Endodermal cell (in vitro differentiated cells): ENCODE measurements at places on chromosomes 11 and 22. TPM values are rescaled to one million over a fixed set of nuclear protein-coding genes. Genes with fewer than 3 reads are reported as not detected.

DNA sequence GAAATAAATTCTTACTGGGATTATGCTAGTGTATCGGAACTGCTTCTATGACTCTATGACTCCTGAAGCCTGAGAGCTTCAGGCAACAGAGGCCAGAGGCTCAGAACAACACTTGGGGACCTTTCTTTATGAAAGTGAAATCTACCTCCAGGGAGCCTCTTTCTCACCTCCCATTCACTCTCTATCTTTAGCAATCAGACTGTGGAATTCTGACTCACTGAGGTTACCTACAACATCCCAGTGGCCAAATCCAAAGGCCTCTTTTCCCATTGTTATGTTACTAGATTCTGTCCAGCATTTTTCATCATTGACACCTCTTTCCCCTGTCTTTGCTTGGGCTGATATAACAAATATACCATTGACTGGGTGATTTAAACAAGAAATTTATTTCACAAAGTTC is 14.1 kb upstream of the CYB5R2 start:
- no peak overlapping the region for H3K4me3 ChIP-seq
- peaks cover 47% of the 10 kb centered on the region for H3K36me3 ChIP-seq
- no peak overlapping the region for H3K27ac ChIP-seq
- DNase-seq: no peak
- no peaks in the 10 kb centered on the region for H3K27me3 ChIP-seq

DNA sequence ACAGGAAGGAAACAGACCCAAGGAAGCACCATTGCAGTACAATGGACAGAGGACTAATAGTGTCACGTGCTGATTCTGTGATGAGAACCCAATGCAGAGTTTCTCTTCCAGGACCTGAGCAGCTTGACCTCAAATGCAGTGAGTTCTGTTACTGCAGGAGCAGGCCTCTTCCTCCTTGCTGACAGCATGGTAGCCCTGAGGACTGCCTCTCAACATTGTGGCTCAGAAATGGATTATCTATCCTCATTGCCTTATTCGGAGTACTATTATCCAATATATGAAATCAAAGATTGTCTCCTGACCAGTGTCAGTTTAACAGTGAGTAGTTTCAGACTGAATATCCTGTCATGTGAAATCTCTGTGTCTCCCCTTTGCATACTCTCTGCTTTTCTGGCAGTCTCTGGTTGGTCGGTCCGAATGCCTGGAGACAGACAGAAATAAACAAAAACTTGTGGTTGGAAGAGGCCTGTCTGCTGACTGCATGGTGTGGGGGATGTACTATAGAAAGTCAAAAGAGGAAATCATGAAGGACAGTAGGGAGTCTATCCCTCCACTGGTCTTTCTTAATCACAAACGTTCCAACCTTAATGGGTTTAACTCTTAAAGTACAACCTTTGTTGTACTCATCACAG is 6.9 kb upstream of the MS4A14 start:
- H3K4me1 ChIP-seq: no peaks in the 10 kb centered on the region
- H3K27me3 ChIP-seq: no peaks in the 10 kb centered on the region
- H3K4me3 ChIP-seq: no peak overlapping the region
- H3K27ac ChIP-seq: no peak overlapping the region
- H3K36me3 ChIP-seq: no peaks in the 10 kb centered on the region

DNA sequence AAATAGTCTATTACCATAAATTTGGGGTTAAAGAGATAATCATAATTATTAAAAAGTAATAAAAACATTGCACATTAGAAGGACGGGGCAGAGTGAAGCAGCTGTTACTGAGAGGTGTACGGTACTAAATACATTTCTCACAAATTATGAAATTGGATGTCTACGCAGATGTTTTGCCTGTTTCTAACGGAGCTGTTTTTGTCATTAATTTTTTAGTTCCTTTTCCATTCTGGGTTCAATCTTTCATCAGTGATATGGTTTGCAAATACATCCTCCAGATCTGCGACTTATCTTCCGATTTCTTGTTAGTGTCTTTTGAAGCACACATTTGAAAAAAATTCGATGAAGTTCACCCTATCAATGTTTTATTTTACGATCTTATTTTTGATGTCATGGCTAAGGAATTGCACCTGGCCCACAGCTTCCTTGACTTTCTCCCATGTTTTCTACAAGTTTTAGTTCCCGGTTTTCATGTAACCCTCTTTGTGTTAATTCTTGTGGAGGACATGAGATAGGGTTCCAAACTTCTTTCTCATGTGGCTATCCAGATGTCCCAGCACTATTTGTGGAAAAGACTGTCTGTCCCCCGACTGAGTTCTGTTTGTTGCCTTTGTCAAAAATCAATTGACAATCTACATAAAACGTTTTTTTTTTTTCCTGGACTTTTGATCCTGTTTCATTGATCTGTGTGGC is 21.3 kb upstream of the KRTAP5-6 start:
- no peak overlapping the region for H3K27ac ChIP-seq
- peaks cover 45% of the 10 kb centered on the region for H3K27me3 ChIP-seq
- no peak overlapping the region for H3K4me3 ChIP-seq

DNA sequence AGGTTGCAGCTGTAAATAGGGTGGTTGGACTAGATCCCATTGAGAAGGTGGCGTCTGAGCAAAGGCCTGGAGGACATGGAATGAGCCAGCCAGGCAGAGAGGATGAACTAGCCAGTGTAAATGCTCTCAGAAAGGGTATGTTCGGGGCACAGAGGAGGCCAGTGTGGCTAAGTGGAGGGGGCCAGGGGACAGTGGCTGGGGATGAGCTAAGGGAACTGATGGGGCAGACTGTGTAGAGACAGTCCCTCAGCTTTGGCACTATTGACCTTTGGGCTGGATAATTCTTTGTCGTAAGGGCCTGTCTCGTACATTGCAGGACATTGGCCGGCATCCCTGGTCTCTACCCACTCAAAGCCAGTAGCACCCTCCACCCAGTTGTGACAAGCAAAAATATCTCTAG is 43.7 kb upstream of the ISX start:
- H3K36me3 ChIP-seq: no peaks in the 10 kb centered on the region
- peak; percentile 15 for DNase-seq
- H3K27me3 ChIP-seq: no peaks in the 10 kb centered on the region
- no peak overlapping the region for H3K27ac ChIP-seq

DNA sequence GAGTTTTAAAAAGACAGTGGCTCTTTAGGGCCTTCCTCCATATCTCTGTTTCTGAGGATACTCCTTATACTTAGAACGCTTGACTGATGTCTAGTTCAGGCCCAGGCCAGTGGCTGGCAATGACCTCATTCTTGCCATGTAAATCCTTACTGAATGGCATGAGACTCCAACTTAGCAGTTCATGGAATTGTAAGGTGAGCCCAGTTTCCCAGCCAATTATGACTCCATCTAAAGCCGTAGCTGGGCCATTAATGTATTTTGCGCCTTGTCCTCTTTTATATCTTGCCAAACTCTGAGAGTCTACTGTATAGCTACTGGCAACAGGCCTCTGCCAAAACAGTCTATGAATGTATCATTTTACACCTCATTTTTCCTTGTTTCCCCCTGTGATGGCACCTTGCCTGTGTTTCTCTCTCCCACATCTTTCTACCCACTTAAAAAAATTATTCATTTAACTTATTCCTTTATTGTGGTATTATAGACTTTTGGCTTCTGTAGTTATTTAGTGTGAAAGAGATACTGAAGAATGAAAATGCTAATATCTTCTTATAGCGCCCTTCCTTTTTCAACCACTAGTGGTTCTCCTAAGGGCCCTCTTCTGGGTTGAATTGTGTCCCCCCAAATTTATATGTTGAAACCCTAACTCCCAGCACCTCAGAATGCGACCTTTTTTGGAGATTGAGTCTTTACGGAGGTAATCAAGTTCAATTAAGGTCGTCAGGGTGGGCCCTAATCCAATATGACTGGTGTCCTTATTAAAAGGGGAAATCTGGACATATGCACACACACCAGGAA is 67.4 kb downstream of the ZNRF3 start:
- no peak overlapping the region for H3K4me3 ChIP-seq
- H3K27ac ChIP-seq: no peak overlapping the region
- no peaks in the 10 kb centered on the region for H3K27me3 ChIP-seq
- H3K36me3 ChIP-seq: peaks cover 9% of the 10 kb centered on the region

DNA sequence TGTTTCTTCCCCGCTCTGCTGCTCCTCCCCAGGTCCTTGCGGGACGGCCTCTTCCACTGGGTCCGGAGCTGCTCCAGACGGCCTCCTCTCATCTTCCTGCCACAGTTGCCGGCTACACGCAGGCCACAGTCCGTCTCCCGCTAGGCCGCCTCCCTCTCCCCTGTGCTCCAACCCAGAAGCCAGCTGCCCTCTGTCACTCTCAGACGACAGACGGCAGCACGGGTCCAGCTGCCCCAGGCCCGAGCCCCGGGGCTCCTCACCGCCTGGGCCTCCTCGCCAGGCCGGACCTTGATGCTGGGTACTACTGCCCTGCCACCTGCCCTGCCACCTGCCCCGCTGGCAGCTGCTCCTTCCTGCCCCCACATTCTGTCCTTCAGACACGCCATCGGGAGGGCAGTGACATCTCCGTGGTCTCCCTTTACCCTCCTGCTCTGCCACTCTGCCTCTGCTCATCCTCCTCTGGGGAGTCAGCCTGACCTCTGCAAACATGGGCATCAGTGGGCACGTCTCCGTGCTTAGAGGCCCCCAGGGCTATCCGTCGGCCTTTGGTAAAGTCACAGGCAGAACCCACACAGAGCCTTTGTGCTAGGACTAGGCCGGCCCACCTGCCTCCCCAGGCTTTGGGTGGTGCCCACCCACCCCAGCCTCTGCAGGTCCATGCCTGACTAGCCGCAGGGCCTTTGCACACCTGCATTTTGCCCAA is 43.1 kb upstream of the TH start:
- H3K4me3 ChIP-seq: no peak overlapping the region
- no peaks in the 10 kb centered on the region for H3K27me3 ChIP-seq
- H3K27ac ChIP-seq: peak overlapping the region; percentile 72
- no peaks in the 10 kb centered on the region for H3K4me1 ChIP-seq

DNA sequence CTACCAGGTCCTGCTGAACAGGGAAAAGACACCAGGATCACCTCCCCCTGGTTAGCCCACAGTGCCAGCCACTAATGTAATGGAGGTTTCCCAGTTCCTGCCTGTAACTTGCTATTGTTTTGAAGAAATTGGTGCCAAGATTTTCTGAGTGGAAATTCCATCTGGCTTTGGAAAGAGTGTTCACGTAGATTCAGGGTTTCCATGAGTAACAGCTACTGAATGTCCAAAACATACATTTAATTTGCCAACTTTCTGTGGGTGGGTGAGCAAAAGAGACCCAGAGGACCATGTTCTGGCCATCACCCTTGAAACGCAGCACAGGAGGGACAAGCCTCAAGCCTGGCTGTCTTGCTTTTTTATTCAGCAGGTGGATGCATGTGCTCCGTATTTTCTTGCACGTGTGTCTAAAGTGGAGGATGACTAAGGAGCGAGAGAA is 8.8 kb upstream of the DKK3 start:
- H3K27ac ChIP-seq: no peak overlapping the region
- H3K4me3 ChIP-seq: no peak overlapping the region
- H3K4me1 ChIP-seq: peaks cover 9% of the 10 kb centered on the region
- H3K27me3 ChIP-seq: peaks cover 5% of the 10 kb centered on the region
- no peak for DNase-seq

- no peak overlapping the region for H3K4me3 ChIP-seq
- H3K27ac ChIP-seq: no peak overlapping the region
- no peaks in the 10 kb centered on the region for H3K27me3 ChIP-seq
- H3K4me1 ChIP-seq: peaks cover 6% of the 10 kb centered on the region
Observed at GRCh38 chr11:72066855-72067254, 13.5 kb downstream of the NUMA1 start.

DNA sequence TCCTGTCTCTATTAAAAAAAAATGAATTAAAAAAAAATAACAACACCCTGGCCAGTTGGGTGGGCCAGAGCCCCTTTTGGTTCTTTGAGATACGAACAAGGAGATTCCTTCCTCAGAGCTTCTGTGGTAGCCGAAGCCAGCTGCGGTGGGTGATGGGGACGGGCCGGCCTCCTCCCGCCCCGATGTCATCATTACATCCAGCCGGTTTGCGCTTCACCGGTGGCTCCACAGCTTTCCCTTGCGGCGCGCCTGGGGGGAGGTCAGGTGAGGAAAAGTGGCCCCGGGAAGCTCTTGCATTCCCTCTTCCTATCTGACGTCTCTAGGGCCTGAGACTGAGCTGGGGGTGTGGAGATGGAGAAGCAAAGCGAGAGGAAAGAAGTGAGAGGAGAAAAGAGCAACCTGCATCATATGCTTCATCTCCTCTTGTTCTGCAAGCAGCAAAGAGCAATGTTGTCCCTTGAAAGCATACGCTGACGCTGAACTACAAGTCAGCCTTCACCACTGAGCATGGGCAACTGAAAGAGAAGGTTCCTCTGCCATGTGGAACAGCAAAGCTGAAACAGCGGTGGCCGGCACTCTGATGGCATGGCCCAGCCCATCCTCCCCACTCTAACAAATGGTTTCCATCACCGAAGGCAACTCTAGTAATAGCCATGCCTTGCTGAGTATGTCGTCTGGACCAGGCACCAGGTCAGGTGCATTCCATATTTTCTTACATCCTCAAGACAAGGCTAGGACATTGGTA is 6.0 kb downstream of the ADAMTS8 start:
- H3K4me1 ChIP-seq: peaks cover 17% of the 10 kb centered on the region
- H3K36me3 ChIP-seq: no peaks in the 10 kb centered on the region
- peaks cover 16% of the 10 kb centered on the region for H3K27me3 ChIP-seq
- no peak for DNase-seq

GRCh38 chr11:73401217-73401923 is 25.2 kb downstream of the RELT start:
- H3K4me1 ChIP-seq: peaks cover 10% of the 10 kb centered on the region
- no peak overlapping the region for H3K4me3 ChIP-seq
- H3K36me3 ChIP-seq: peaks cover 5% of the 10 kb centered on the region
- no peaks in the 10 kb centered on the region for H3K27me3 ChIP-seq
- peak; percentile 32 for DNase-seq
- peak overlapping the region; percentile 37 for H3K27ac ChIP-seq

GRCh38 chr11:83691451-83691950 is 405.3 kb upstream of the CCDC90B start:
- DNase-seq: no peak
- peaks cover 14% of the 10 kb centered on the region for H3K4me1 ChIP-seq
- H3K27me3 ChIP-seq: no peaks in the 10 kb centered on the region
- no peak overlapping the region for H3K4me3 ChIP-seq
- H3K27ac ChIP-seq: no peak overlapping the region

- H3K36me3 ChIP-seq: no peaks in the 10 kb centered on the region
- H3K4me1 ChIP-seq: no peaks in the 10 kb centered on the region
- no peaks in the 10 kb centered on the region for H3K27me3 ChIP-seq
- H3K27ac ChIP-seq: peak overlapping the region; percentile 62
- DNase-seq: no peak
- no peak overlapping the region for H3K4me3 ChIP-seq
Observed at GRCh38 chr11:132430429-132431062, 1060.1 kb downstream of the NTM start.

GRCh38 chr11:119671051-119671450 is 57.9 kb downstream of the NECTIN1 start:
- H3K27ac ChIP-seq: peak overlapping the region; percentile 82
- no peaks in the 10 kb centered on the region for H3K4me1 ChIP-seq
- no peak overlapping the region for H3K4me3 ChIP-seq
- no peak for DNase-seq

PRR33 gene
- not detected in 2 replicates for total RNA-seq

SLC15A3 gene
- 0.80 to 1.6 TPM (median 0.82 TPM) in 3 replicates for total RNA-seq

DNAJB7 gene
- total RNA-seq: not detected in 2 replicates

ATP5MG gene
- total RNA-seq: 227 to 283 TPM (median 228 TPM) in 3 replicates

SLC16A8 gene
- total RNA-seq: 0.50 and 0.57 TPM in 2 replicates

INS gene
- total RNA-seq: not detected in 2 replicates
